ENCODE measurements at places on chromosomes 11 and 22. TPM values are rescaled to one million over a fixed set of nuclear protein-coding genes. Genes with fewer than 3 reads are reported as not detected.

GRCh38 chr11:65883786-65884715 lies 4.2 kb downstream of the FIBP start:
- DNase-seq = no peak

DNA sequence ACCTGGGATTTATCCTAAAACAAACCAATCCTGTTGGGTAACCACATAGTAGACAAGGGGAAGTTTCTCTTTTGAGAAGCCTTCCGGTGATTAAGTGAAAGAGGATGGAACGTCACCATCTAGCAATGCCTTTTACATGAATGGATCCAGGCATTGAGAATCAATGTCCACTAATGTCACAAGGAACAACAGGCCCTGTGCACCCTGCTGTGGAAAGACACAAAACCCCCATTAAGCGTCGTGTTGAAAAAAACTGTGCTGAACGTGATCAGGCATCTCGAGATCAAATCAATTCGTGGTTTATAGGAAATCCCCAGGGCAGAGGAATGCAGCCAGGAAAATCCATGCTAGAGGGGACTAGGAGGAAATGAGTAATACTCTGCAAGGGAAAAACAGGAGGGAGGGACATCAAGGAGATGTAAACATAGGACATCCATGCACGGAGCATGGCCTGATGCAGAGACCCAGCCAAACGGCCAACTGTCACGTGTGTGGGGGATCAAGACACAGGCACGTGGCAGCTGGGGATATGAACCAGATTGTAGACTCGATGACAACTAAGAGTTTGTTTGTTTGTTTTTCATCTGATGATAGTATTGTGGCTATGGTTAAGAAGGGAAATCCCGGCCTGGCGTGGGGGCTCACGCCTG lies 38.6 kb upstream of the CARS1 start:
- DNase-seq = no peak

The OR2AG1 gene
- not detected for total RNA-seq

- no peak for DNase-seq
Observed at GRCh38 chr11:108224366-108224765, 1.5 kb downstream of the ATM start.

GRCh38 chr11:69912911-69913451 lies 93.8 kb upstream of the FGF3 start:
- peak; percentile 20 for DNase-seq

The SYT13 gene
- 0.50 TPM for total RNA-seq

The CRYBB2 gene
- not detected for total RNA-seq
